Forelimb muscle (tissue), 1 donor: ENCODE measurements at places on chromosomes 7 and 10.

GRCh38 chr7:23356726-23357125 is 57.6 kb downstream of the MALSU1 start:
- no peak for DNase-seq

GRCh38 chr7:31647511-31647910 is 39.5 kb upstream of the PPP1R17 start:
- DNase-seq: no peak

- DNase-seq: no peak
Observed at GRCh38 chr7:10855583-10855982, 118.1 kb upstream of the PHF14 start.

DNA sequence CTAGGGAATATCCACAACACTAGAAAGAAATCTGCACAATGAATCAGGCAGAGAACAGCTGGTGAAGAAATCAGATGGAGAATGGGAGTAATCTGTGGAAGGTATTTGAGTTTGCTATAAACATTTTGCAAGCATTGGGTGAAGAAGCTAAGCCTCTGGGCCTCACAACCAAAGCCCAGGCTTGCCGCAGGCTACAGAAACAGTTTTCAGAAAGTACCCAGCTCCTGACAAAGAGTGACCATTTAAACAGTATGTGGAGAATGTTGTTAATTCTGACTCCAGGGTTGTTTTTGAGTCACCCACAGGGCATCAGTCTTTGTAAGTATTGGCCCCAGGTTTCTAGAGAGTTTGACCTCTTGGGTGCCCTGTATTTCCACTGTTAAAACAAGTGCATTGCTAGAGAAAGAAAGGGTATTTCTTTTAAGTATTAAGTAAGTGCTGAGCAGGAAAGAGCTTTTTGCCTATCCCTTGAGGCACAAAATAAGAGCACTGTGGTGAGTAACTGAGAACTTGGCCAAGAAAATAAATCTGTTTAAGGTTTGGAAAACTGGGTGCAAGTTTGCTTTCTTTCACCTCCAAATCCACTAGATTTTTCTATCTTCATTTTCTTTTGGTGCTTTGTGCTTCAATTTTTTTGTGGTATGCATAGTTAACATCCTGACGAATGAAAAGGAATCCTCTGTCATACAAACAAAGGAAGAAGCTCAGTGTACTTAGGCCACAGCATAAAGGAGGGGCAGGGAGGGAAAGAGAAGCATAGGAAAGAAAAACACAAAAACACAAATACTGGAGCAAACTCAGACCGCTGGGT is 691.8 kb downstream of the SUGCT start:
- DNase-seq: no peak

DNA sequence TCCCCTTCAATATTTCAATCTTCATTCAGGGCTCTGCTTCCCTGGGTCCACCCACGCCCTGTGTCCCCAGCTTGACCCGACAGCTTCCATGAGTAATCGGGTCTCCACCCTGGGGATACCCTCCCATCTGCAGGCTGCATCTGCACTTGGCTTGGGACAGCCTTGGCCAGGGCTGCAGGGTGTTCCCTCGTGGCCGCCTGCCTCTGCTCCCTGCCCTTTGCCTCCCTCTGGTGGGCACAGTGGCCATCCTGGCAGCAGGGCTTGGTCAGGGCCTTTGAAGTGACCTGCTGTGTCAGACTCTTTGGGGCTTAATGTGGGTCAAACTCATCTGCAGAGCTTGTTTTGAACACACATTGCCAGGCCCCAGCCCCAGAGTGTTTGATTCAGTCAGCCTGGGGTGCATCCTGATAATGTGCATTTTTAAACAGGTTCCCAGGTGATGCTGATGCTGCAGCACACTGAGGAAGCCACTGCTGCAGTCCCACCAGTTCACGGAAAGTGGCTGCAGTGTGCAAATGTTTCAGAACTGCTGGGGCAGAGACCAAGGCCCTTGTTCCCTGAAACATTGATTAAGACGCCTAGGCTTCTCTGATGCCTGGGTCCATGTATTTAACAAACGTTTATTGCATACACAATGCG is 80.7 kb upstream of the SEC61G start:
- no peak for DNase-seq
